ENCODE measurements at places on chromosomes 5 and 9. TPM values are rescaled to one million over a fixed set of nuclear protein-coding genes. Genes with fewer than 3 reads are reported as not detected.

Gene QRFP
- not detected for total RNA-seq

GRCh38 chr9:70113403-70114022, 69.9 kb downstream of the MAMDC2 start:
- peaks cover 8% of the 10 kb centered on the region for H3K4me1 ChIP-seq
- no peaks in the 10 kb centered on the region for H3K27me3 ChIP-seq
- no peaks in the 10 kb centered on the region for H3K36me3 ChIP-seq
- DNase-seq: no peak
- H3K27ac ChIP-seq: no peak overlapping the region
- no peak overlapping the region for H3K4me3 ChIP-seq

GRCh38 chr5:113150821-113151220, 174.2 kb downstream of the DCP2 start:
- H3K36me3 ChIP-seq: no peaks in the 10 kb centered on the region
- no peak overlapping the region for H3K27ac ChIP-seq
- no peaks in the 10 kb centered on the region for H3K4me1 ChIP-seq
- H3K27me3 ChIP-seq: no peaks in the 10 kb centered on the region
- no peak overlapping the region for H3K4me3 ChIP-seq

DNA sequence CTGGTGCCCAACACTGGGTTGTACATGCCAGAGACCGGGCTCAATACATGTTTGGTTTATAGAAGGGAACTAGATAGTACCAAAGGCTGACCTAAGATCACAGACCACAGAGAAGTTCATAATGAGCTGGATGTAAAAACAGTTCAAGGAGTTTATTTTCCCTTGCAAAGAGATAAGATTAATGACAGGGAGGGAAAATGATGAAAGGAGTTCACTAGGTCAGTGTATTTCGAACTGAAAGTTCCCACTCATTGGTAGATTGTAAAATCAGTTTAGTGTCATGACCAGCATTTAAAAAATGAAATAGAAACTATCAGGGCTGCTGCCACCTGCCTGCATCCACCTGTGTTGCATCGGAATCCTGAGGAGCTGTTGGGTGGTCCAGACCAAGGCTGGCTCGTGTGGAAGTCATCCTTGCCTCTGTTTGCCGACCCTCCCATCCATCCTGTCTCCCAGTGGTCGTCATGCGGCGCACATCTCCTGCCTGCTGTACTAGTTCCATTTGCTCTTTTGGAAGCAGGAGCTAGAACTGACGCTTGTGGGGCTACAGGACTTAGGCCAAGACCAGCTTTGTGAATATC, 21.1 kb downstream of the TBC1D2 start:
- no peaks in the 10 kb centered on the region for H3K27me3 ChIP-seq
- peaks cover 8% of the 10 kb centered on the region for H3K36me3 ChIP-seq

Gene ARHGEF39
- total RNA-seq: 0.79 TPM

DNA sequence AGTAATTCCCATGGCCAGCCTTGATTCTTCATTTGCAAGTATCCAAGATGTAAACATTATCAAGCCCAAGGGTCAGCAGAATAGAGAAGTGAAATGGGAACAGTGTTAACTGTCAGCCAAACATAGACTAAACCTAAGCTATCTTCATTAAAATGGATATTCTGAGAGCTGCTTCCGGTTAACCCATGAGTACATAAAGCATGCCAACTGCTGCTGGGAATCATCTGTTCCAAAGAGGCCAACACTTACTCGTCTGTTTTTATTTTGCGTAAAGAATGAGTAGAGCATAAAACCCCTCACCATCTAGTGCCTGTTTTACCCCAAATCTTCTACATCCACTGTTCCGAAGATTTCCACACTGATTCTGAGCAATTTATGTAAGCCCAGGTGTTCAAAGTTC, 257.6 kb downstream of the GLIS3 start:
- no peak overlapping the region for H3K4me3 ChIP-seq
- H3K36me3 ChIP-seq: no peaks in the 10 kb centered on the region
- no peaks in the 10 kb centered on the region for H3K27me3 ChIP-seq
- H3K4me1 ChIP-seq: peaks cover 6% of the 10 kb centered on the region
- H3K27ac ChIP-seq: no peak overlapping the region

GRCh38 chr5:53369681-53370080, 110.7 kb upstream of the FST start:
- H3K36me3 ChIP-seq: no peaks in the 10 kb centered on the region
- DNase-seq: no peak
- no peaks in the 10 kb centered on the region for H3K27me3 ChIP-seq
- no peak overlapping the region for H3K27ac ChIP-seq
- H3K4me1 ChIP-seq: no peaks in the 10 kb centered on the region

- no peaks in the 10 kb centered on the region for H3K27me3 ChIP-seq
- H3K36me3 ChIP-seq: no peaks in the 10 kb centered on the region
- no peaks in the 10 kb centered on the region for H3K4me1 ChIP-seq
- DNase-seq: no peak
Measured at GRCh38 chr5:4995014-4995413, 145.1 kb upstream of the ADAMTS16 start.

- peaks cover 3% of the 10 kb centered on the region for H3K4me1 ChIP-seq
- H3K36me3 ChIP-seq: no peaks in the 10 kb centered on the region
- no peak for DNase-seq
- H3K27ac ChIP-seq: no peak overlapping the region
- no peak overlapping the region for H3K4me3 ChIP-seq
- H3K27me3 ChIP-seq: no peaks in the 10 kb centered on the region
Measured at GRCh38 chr9:22119522-22120158, 110.5 kb upstream of the CDKN2B start.

DNA sequence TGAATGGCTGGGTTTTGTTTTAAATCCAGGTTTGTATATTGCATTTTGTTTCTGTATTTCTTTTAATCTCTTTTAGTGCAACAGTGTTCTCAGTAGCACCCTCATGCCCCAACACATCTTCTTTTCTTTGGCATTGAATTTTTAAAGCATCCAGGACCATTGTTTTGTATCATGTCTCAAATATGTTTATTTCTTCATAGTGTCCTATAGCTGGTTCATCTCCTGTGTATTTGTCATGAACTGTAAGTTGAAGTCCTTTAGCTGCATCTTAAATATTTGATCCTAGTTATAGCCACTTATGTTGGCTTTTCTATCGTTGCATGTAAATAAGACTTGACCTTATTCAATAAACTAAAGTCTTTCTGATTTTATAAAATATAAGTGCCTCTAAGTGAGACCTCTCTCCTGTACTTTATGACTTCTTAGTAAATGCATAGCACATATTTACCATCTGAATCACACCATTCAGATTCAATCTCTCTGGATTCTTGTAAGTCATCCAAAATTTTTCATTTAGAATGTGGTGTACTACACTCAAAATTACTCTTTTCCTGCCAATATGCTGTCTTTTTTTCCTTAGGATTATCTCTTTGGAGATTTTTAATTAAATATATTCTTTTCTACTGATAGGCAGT, 21.0 kb upstream of the ERCC6L2 start:
- no peak overlapping the region for H3K27ac ChIP-seq
- no peaks in the 10 kb centered on the region for H3K4me1 ChIP-seq
- no peaks in the 10 kb centered on the region for H3K36me3 ChIP-seq
- no peak overlapping the region for H3K4me3 ChIP-seq

Data from spinal cord (tissue), 10 donors.